Articular chondrocyte of knee joint (primary cell): ENCODE measurements at places on chromosomes 5 and 9. TPM values are rescaled to one million over a fixed set of nuclear protein-coding genes. Genes with fewer than 3 reads are reported as not detected.

Gene NREP
- 302 and 306 TPM in 2 replicates for total RNA-seq

Gene PTGER4
- 11.1 and 23.2 TPM in 2 replicates for total RNA-seq

Gene PDE8B
- 0.11 and 0.39 TPM in 2 replicates for total RNA-seq

Gene IL17B
- not detected in 2 replicates for total RNA-seq

Gene GABRA6
- total RNA-seq = not detected in 2 replicates

Gene NR4A3
- total RNA-seq = 1.7 and 2.2 TPM in 2 replicates

Gene RETREG1
- total RNA-seq = 24.4 and 34.9 TPM in 2 replicates

Gene OR13C2
- 0.22 TPM in 1 of 2 replicates, not detected in the other for total RNA-seq

Gene ADAMTS12
- total RNA-seq = 5.9 and 6.1 TPM in 2 replicates

Gene FOXD4L5
- under 0.01 TPM in 1 of 2 replicates, not detected in the other for total RNA-seq

Gene GNAQ
- total RNA-seq = 52.7 and 60.1 TPM in 2 replicates

Gene ROR2
- total RNA-seq = 7.7 and 9.7 TPM in 2 replicates

Gene ADAMTS19
- under 0.01 TPM in 1 of 2 replicates, not detected in the other for total RNA-seq
